ENCODE measurements at places on chromosomes 5 and 9.

DNA sequence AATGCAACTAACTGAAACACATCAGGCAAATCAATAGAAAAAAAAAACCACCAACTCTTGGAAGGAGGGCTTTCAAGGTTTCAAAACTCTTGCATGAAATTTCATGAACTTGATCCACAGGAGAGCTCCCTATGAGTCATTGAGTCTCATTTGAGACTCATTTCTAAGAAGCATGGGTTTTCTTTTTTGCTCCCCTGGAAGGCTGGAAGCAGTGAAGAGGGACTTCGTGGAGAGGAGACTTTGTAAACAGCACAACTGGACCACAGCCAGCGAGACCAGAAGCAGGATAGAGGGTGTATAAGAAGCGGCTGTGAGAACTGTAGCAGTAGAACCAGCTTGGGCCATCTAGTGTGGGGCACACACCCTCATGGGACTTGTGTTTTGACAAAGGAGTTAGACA is 41.2 kb upstream of the RAPGEF1 start:
- DNase-seq, result no peak

DNA sequence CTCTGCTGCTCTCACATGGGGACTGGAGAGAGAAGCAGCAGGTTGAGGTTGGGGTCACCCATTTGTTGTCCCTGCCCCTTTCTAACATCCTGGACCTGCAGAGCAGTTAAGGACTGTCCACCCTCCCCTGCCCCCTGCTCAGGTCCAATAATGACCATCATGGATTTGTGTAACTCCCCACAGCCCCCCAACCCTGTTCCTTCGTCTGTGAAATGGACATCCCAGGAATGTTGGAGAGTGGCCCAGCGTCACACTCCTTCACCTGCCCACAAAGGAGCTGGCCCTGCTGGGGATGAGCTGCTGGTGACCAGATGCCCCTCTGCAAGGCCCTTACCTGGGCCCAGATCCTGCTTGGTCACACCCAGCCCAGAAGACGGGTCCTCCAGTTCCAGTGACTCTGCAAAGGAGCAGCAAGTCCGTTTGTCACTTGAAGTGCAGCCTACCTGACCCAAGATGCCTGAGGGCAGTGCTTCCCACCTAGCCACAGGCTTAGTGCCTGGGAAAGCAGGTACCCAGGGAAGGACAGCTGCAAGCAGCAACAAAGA is 10.4 kb downstream of the CD74 start:
- DNase-seq, result no peak

- DNase-seq, result no peak
Measured at GRCh38 chr5:66991746-66992145, 204.9 kb downstream of the CD180 start.

GRCh38 chr5:134403951-134404350 is 7.7 kb downstream of the CDKN2AIPNL start:
- DNase-seq, result no peak

GRCh38 chr9:7145361-7146069 is 387.7 kb downstream of the KDM4C start:
- no peak for DNase-seq
